ENCODE measurements at places on chromosomes 7 and 10.

- DNase-seq, result no peak
Measured at GRCh38 chr10:125035588-125036295, 93.8 kb downstream of the ZRANB1 start.

DNA sequence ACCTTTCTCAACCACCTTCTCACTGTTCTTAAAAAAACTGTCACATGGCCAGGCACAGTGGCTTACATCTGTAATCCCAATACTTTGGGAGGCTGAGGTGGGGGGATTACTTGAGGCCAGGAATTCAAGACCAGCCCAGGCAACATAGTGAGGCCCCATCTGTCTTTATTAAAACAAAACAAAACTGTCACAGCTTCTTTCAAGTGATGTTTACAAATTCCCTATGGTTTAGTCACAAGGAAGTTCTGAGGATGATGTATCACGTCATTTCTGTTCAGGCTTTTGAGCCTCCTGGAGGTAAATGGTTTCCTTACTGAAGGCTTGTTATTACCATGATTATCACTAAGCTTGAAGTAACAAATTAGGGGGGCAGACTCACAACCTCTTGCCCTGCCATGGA lies 186.2 kb downstream of the CFTR start:
- no peak for DNase-seq

DNA sequence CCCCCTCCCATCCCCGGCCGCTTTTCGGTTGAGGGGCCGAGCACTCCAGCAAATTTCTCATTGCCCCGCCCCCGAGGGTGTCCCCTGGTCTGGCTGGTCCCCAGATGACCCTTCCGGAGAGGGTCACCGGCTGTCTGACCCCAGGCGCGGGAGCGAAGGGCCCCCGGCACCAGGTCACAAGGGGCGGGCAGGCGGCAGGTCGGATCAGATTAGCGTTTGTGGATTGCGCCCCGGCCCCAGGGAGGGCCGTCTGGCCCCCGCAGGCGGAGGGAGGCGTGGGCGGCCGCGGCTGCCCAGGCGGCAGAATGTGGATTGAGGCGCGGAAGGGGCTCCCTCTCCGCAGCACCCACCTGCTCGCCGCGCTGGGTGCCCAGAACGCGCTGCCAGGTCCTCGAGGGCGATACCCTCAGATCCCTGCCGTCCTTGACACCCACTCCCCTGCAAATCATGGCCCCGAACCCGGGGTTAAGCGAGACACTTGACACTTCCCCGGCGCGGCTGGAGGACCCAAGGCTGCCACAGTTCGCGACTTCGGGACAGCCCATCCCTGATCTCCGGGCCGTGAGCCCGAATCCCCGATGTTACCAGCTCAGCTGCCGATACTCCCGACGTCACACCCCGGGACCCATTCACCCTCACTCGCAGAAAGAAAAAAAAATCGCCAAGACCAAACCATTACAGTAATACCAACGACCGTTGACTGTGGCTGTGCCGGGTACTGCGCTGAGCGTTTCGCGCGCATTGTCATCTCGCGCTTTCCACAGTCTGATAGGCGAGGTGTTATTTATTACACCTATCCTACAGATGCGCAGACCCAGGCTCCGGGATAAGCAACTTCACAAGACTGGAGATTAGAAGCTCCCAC lies 953 bp downstream of the NODAL start:
- no peak for DNase-seq

DNA sequence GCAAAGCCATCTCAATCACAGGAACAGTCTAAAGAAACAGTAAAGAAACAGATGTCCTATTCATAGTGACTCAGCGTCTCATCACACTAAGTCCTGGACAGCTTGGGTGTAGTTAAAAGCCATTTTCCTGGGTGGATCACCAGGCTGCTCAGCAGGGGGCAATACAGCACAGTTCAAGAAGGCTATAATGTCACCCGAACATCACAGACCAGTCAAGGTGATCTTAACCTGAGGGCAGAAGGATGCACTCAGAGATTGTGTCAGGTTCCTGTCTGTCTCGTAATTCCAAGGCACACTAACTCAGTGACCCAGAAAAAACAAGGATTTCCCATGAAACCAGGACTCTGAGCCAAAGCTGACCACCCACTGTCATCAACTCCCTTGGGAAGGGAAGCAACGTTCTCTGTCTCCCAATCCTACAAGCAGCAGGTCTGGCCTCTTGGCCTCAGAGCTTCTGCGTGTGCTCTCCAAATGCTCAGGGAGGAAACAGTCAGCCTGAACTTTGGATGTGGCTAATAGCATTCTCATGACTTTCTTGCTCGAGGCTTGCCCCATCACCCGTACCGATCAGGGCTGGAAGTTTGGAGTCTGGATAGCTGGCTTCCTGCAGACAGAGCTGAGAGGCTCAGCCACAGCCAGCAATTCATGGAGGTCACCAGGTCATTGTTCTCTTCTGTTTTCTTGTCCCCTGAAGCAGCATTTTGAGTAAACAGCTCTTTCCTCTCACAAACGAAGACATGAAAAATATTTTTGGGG lies 90.4 kb upstream of the FAM171A1 start:
- DNase-seq, result no peak

GRCh38 chr10:122796796-122797195 lies 48.9 kb downstream of the CUZD1 start:
- DNase-seq, result no peak

DNA sequence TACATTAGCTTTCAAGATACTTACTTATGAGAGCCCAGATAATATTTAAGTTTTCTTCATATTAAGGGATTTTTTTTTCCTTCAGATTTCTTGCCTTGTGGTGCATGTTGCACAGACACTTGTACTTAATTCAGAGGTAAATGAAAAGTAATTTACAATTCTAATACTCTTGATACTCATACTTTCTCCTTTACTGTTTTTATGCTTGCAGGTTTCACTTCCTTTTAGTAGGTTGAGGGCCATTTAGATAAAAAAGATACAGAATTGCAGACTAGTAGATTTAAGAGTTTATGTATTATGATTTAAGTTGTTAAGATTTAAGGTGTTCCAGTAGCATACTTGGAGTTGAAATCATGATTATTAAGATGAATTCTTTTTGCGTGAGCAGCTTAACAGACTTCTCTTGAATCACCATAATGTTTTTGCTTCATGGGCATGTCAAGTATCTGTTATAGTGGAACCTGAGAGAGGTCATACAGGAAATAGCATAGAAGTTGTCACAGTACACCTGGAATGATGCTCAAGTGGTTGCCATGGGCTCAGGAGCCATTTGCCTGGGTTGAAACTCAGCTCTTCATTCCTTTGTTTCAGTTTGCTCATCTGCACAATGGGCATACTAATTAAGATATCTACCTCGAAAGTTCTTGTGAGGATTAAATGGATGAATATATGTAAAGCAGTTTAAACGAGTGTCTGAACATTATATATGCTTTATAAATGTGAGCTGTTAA lies 174.8 kb upstream of the PRPS1L1 start:
- no peak for DNase-seq

- no peak for DNase-seq
Measured at GRCh38 chr10:52814506-52814905, 41.9 kb upstream of the MBL2 start.

GRCh38 chr7:140607441-140607989 lies 33.1 kb downstream of the DENND2A start:
- DNase-seq, result no peak

DNA sequence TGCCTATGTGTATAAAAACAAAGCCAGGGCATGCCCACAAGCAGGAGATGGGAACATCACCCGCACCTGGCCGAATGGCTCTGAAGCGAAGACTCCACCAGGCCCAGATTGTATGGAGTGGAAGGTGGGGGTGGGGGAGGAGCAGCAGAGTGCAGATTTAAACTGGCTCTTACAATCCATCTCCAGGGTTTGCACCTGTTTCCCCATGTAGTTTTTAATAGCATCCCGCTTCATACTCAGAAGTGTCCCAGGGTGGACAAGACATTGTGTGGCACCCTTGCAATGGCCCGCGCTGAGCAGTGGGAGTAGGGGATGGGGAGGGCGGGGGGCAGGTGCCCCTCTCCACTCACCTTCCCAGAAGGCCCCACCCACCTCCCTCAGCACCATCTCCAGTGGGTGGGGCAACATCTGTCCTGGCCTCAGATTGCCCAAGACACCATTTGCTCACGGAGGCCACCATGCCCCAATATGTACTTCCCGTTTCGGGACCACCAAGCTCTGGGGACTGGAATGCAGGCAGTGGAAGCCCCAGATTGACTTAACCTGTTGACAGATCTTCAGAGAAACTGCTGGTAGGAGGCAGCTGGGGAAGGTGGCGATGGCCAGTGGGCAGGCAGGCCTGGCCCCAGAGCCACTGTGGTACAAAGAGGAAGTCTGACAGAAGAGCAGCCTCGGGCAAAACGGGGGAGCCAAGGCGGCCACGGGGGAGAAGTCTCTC lies 23.0 kb downstream of the VSIR start:
- DNase-seq, result no peak

DNA sequence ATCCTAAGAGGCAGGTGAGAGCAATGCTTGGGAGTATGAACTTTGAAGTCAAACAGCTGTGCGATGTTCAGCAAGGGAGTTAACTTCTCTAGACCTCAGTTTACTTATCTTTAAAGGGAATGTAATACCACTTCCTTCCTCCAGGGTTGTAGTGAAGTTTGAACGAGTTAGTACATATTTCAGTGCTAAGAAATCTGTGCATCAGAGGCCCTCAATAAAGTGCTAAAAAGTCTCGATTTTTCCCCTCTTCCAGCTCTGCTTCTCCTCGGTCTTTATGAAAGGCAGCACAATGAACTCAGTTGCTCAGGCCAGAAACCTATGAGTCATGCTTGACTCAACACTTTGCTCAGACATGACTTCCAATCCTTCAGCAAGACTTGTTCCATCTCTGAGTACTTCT lies 418.9 kb downstream of the MDFIC start:
- no peak for DNase-seq

DNA sequence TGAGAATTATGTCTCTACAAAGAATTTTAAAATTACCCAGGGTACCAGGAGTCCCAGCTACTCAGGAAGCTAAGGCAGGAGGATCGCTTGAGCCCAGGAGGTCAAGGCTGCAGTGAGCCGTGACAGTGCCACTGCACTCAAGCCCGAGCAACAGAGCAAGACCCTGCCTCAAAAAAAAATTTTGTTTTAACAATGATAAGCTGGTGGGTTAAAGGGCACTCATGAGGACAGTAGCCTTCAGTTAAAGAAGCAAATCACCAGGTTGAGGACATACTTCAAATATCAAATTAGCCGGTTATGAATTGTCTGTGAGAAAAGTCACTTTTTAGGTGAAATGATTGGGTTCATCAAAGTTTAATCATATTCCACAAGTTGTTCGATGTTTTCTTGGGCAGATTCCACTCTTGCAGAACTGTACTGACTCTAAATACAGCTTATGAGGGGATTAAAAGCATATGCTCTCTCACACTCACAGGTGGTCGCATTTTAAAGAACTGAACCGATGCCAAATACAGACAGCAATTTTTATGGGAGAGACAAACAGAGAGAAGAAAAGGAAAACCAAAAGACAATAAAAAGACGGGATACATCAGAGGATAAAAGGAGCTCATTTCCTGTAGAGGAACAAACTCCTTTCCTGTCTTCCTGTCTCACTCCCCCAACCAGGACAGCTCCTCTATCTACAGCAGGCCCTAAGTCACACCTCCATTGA lies 582.8 kb upstream of the NRP1 start:
- no peak for DNase-seq

DNA sequence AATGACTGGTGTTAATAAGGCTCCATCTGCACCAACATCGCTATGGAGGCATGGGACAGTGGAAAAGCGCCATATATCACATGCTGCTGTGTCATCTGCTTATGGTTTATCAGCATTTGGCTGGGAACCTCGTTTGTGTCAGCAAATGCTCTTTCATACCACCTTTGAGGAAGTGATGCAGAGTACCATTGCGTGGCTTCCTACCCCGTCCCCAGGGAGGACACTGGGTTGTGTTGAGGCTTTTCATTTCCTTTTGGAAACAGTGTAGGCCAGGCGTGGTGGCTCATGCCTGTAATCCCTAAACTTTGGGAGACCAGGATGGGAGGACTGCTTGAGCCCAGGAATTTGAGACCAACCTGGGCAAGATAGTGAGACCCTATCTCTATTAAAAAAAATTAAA lies 6.8 kb downstream of the TACR2 start:
- no peak for DNase-seq

- DNase-seq, result no peak
Measured at GRCh38 chr7:70178787-70179186, 580.5 kb downstream of the AUTS2 start.

GRCh38 chr7:3028071-3028757 lies 15.5 kb downstream of the CARD11 start:
- DNase-seq, result no peak

DNA sequence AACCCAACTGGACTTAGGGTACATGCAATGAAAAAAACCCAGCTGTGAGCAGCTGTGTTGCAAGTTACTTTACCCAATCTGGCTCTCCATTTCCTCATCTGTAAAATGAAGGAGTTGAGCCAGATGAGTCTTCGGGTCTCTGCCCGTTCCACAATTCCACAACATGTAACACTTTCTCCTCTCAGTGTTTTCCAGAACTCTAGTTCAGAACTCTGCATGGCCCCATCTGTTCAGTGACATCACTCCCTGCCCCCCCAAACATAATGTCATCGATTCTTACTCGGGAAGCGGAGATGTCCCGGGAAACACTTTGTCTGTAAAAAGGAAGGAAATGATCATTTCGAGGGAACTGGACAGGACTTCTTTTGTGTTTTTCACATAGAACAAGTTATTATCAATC lies 2.5 kb downstream of the SH3PXD2A start:
- no peak for DNase-seq

- DNase-seq, result no peak
Measured at GRCh38 chr10:109591601-109592000, 331.7 kb downstream of the XPNPEP1 start.

- DNase-seq, result no peak
Measured at GRCh38 chr10:61733358-61733940, 70.7 kb downstream of the CABCOCO1 start.

GRCh38 chr7:149427893-149428292 lies 33.0 kb downstream of the ZNF777 start:
- no peak for DNase-seq
